ENCODE measurements at places on chromosomes 12 and 14.

DNA sequence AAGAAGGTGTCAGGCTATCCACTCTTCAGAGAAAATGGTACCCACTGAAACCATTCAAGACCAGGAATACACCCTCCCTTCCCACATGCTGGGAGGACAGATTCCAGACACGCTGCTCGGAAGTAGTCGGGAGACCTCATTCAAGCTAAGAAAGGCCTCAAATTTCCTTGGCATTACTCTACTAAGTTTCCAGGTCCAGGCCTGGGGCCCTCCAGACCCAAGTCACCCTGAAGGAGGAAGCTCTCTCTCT, 27.1 kb upstream of the RPLP0 start:
- no peak for DNase-seq

DNA sequence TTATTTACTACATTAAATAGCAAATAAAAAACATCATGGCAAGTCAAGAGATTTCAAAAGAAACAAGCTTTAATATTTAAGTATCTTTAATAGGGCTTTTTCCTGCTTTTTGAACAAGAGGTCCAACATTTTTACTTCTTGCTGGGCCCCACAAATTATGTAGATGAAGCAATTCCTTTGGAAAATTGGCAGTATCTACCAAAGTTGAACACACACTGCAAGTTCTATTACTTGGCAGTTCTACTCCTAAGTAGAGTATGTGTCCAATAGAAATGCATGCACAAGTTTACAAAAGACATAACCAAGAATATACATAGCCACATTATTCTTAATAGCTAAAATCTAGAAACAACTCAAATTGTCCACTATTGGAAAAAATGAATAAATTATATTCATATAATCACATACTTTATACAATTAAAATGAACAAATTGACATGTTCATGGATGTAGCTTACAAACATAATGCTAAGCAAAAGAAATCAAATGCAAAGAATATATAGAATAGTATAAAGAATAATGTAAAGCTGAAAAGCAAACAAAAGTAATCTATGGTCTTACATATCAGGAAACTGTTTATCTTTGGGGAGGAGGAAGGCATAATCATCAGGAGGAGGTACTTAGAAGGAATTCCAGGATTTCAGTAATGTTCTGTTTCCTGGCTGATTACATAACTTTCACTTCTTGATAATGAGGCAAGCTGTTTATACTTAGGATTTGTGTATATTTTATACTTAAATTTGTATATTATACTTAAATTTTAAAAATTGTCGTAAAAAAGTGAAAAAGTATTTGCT, 6.5 kb upstream of the TMBIM4 start:
- DNase-seq = no peak

- DNase-seq = no peak
Observed at GRCh38 chr14:99679543-99679942, 4.6 kb upstream of the CYP46A1 start.

- no peak for DNase-seq
Observed at GRCh38 chr12:16587110-16587453, 18.9 kb downstream of the LMO3 start.

DNA sequence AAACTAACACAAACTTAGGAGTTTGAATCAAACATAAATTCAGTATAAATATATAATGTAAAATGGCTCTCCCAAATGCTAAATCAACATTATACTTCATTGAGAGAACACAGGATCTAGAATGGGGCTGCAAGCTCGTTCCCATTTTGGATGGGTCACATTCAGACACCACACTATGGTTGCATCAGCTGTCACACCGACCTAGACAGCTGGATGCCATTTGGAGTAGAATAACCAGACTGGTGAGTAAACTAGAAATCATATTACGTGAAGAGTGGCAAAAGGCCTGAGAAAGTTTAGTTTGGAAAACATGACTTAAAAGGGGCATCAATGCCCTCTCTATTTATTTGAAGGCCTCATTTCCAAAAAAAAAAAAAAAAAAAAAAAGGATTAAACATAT, 430.4 kb downstream of the NPAS3 start:
- DNase-seq = no peak

- DNase-seq = no peak
Observed at GRCh38 chr12:107610021-107610859, 75.4 kb upstream of the PWP1 start.

DNA sequence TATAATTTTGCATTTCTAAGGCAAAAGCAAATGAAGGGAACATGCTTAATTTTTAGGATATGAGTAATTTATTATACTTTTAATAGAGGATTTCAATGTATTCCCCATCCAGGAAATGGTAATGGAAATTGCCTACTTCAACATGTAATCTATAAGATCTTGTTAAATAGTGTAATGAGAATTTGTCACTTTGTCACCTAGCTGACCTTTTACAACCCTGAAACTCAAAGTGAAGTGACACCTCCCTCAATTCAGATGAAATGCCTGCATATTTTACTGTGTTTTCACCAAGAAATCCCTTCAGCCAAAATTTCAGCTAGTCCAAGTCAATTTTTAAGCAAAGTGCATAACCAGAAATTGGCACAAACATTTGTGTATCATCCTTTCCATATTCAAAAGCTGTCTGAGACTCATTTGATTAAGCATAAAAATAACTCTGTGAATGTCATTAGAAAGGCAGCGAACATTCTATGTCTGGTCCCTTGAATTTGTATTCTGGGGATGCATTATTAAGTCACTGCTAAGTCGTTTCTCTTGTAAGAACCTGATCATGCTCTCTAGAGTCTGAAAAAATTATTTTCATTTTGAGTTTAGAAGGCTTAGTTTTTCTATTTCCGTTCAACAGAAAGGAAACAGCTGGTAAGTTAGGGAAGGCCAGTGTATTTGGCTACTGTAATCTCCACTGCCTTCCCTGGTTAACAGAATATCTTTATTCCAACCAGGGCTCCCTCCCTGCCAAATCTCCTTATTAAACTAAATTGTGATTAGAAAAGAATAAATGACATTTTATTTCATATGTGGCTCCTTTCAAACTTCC, 100.8 kb downstream of the IGF1 start:
- DNase-seq = no peak

- DNase-seq = no peak
Observed at GRCh38 chr14:100673085-100673806, 53.4 kb upstream of the DLK1 start.

DNA sequence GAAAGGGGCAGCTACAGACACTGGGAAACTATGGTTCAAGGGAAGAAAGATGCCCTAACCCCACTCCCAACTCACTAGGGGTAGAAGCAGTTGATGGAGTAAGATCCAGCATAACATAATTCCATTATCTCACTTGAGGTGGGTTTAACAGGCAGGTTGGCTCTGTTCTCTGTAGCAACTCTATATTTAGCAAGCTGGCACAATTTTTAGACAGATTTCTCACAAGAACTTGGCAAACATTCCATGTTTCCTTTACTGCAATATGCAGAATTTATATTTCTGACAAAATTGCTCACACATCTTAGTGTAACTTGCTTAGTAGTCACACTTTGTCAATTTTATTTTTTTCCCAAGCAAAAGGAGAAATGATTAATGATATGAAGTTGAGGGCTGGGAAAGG, 475.4 kb downstream of the RMST start:
- no peak for DNase-seq

DNA sequence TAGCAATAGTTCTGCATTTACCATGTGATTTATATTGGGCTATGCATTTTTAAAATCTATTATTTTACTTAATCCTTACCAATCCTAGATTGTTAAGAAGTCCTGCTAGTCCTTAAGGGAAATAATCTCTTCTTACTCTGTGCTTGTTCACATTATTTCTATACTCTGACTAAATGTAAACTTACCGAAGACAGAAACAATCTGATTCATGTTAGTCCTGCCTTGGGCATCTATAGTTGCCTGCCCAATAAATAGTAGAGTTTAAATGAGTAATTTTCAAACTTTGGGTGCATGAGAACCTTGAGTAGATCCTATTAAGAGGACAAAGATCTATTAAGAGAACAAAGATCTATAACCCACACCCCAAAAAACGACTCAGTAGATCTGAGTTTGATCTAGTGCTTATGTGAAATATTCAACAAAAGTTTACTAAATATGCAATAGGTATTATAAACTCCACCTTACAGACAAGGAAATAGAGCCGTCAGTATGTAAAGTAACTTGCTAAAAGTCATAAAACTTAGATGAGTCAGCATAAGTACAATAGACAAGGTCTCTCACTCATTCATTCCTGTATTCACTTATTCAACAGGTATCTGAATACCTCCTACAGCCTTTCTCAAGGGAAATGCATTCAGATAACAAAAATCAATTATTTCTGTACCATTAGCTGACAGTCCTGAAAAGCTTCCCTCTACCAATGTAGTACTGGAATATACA, 127.6 kb downstream of the PAWR start:
- no peak for DNase-seq

DNA sequence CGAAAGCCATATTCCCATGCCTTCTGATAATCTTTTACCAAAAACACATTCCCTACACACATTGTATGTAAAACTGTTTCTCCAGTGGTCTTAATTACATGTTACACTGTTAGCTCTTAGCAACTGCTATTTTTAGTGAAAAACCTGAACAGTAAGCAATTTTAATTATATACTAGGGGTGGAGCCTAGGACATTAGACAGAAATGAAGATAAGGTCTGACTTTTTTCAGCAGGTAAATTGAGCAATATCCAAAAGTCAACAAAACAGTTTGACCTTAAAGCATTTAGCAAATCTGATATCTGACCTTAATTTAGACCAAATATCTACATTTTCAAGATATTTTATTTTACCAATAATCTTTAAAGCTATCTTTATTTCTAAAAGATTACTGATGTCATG, 60.2 kb downstream of the PDE6H start:
- no peak for DNase-seq

DNA sequence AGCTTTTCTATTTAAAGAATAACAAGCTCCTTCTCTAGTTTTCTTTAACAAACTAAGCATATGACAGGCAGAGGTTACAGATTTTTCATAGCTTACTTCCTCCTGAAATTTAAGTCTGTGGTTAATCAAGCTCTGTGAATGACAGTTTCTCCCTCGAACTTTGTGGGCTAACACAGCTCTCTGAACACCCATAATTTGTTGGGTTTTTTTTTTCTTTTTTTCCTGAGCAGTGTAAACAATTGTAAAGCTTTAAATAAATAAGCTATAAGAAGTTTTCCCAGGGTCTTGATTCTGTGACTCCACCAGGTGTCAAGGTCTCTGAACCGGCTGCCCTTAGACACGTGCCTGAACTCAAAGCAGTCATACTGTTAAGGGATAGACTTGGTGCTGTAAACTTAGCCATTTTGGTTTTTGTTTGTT, 128.1 kb upstream of the AMIGO2 start:
- no peak for DNase-seq

DNA sequence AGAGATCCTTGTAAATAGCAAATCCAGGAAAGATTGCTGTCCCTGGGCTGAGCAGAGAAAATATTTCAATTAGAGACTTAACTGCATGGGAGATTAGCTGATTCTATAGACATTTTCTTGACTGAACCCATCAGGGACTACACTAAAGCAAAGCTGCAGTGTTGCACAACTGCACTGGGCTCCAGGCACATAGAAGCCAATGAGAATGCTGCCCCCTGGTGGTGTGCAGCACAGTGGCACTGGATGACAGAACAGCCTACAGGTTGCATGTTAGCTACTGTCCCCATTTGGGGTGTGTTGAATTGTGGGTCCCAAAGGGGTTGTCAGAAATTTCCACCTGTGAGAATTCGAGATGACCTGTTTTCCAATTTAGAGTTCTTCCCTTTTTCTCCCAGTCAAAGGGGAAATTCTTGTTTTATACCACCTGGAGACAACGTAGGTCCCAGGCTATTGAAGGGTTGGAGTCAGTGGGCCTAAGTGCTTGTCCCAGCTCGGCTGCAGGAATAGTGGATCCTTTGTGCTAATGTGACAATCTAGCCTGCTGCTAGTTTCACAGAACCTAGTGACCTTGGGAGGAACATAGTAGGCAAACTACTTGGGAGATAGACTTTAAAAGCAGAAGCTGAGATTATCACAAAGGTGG, 114.7 kb downstream of the SLC8A3 start:
- DNase-seq = no peak

GRCh38 chr12:80293759-80294158, 150.3 kb upstream of the PTPRQ start:
- no peak for DNase-seq

DNA sequence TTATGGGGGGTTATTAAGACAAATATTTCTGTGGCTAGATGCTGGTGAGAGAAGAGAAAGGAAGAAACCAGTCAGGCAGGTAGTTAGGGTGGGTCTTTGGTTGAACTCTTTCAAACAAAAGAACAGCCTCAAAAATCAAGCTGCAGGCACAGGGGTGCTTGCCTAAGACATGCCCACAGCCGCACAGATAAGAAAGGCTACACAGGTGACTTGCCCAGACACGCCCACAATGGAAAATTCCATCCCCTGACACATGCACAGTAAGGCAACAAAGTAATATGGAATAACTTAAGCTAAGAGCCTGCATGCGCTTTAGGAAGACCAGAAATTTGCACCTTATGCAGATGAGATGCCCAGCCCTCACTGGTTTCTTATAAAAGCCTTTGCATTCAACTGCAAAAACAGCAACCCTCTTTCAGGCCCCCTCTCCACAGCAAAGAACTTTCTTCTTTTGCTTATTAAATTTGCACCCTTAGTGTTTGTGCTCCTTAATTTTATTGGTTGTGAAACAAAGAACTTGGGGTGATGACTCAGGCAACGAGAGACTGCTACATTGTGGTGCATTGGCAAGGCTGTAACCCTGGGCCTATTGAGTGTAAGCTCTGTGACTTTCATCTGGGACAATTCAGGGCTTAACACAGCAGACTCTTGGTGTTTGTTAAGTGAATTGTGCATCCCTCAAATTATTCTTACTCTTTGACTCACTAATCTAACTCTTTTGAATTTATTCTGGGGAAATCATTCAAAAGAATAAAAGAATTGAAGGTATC, 149.4 kb downstream of the RPAP3 start:
- DNase-seq = no peak

DNA sequence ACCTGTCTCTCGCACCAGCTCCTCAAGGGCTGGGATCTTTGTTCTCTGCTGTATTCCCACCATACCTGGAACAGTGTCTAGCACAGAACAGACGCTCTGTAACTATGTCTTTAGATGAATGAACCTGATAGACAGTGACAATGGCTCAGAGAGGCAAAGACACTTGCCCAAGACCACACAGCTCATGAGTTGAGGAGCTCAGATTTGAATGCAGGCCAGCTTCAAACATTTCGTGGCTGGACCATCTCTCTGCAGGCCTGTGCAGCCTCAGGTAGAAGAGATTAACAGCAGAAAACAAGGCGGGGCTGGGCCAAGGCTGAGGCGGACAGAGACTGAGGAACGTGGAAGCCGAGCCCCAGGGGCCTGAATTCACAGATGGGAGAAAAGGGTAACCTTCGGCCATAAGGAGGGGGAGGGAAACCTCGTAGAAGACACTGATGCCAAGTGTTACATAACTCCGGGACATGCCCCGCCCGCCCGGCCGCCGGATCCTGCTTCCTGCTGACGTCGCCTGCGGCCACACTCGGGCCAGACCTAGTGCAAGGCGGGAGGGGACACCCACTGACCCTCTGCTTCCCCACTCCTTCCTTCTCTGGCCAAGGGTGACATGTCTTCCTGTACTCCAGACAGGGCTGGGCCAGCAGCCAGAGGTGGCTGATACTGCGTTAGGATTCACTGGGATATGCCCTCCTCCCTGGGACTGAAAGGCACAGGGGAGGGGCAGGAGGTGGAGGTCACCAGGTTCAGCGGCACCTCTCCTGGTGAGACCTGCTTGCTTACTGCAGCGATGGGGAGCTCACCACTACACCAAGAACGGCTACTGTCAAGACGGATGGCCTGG, 86.8 kb downstream of the RFLNA start:
- no peak for DNase-seq
